ENCODE measurements at places on chromosomes 2 and 18. TPM values are rescaled to one million over a fixed set of nuclear protein-coding genes. Genes with fewer than 3 reads are reported as not detected.

Gene COLEC12
- 10.6 TPM for total RNA-seq

DNA sequence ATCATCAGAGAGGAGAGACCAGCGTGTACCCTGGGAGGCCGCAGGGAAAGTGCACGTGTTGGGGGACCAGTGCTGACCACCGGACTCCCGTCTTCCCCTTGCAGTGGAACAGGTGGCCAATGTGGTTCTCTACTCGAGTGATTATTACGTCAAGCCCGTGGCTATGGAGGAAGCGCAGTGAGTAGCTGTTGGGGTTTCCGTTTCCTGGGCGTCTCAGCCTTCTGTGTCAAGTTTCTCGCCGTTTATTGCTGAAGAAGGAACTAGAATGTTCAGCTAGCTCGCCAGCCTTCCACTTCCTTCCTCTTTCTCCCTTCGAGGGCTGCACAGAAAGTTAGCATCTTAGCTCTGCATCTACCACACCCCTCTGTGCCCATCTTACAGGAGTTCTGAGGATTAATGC is 22.8 kb upstream of the DGKD start:
- DNase-seq = peak; percentile 43

GRCh38 chr2:179193759-179194394 is 70.8 kb downstream of the SESTD1 start:
- no peak for DNase-seq

Gene NCK2
- 31.1 TPM for total RNA-seq

DNA sequence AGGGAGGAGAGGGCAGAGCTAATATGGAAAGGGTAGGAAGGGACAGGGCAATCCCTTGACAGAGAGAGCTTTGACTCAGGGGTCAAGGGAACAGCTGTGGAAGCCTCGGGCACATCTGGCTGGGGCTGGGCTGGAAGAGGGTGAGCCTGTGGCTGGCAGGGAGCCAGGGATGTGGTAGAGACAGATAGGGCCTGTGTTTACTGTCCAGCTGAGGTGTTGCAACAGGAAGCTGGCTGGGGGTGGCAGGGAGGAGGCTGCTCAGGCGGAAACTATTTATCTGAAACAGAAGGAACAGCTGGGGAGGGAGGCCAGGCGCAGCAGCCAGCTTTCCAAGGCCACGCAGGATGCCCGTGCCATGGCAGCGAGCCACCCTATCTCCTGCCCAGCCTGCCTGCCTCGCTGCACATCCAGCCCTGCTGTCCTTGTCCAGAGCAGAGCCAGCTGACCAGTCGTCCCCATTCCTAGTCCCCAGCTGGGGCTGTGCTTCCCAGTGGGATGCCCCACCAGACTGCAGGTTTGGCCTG is 264.7 kb downstream of the CYP26B1 start:
- DNase-seq = peak; percentile 92

Gene IL36B
- total RNA-seq = not detected

DNA sequence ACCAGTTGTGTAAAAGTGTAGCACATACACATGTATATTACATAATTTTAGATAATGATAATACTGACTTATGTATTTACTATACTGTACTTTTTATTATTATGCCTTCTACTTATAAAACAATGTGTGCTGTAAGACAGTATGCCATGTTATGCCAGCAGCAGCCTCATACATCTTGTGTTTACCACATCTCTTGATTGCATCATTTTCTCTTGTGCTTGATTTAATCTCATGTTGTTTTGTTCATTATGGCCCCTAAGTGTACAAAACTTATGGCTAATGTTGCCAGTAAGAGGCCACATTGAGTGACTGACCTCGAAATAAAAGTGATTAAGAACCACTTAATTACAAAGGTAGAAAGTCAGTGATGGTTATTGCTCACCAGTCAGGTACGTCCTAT is 128.0 kb upstream of the SP5 start:
- no peak for DNase-seq

- no peak for DNase-seq
Observed at GRCh38 chr2:235500761-235501672, 7.2 kb downstream of the AGAP1 start.

DNA sequence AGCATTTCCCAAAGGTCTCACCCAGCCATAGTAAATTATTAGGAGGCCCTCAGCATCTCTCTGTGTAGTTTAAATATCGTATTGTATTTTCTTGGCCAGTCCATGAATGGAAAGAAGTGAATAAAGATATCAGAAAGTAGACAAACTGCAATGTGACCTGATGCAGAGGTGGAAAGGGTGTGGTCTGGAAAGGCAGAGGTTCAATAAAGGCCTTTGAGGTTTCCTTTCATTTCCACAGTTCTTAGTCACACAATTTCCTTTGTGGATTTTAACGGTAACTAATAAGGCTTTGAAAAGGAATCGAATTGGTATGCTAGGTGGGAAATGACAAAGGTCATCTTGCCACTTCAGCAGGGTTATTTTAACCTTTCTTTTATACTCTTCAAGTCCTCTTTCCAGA is 20.1 kb upstream of the WIPF1 start:
- DNase-seq = no peak

DNA sequence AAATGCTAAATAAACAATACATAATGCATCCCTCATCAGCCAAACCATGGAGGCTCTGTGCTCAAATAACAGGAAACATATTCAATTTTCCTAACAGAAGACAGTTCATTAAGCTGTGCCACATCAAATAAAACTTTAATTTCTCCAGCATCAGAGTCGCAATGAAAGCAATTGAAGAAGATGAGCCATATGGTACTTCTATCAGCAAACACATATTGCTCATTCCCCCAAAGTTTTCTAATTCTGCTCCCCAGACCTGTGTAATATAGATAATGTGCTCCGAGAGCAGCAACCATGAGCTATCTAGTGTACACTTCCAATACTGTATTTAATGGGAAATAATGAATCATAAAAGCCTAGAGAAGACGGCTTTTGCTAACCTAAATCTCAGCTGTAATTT is 263.2 kb downstream of the MEIS1 start:
- no peak for DNase-seq

DNA sequence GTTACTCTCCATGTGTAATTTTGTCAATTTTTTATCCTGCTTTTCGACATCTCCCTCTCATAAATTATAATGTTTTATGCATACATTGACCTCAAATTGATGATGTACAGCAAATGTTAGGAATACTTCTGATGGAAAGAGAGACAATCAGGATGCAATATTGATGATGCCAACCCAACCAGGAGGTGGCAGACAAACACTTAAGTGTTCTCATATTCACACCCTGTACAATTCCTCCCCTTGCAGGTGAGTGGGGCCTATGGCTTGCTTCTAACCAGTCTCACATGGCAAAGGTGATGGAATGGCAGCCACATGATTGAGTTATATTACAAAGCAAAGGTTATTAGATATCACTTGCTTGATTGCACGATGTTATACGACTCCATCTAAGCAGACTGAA is 594.3 kb upstream of the REG3G start:
- DNase-seq = no peak

Gene NGEF
- total RNA-seq = 4.2 TPM

DNA sequence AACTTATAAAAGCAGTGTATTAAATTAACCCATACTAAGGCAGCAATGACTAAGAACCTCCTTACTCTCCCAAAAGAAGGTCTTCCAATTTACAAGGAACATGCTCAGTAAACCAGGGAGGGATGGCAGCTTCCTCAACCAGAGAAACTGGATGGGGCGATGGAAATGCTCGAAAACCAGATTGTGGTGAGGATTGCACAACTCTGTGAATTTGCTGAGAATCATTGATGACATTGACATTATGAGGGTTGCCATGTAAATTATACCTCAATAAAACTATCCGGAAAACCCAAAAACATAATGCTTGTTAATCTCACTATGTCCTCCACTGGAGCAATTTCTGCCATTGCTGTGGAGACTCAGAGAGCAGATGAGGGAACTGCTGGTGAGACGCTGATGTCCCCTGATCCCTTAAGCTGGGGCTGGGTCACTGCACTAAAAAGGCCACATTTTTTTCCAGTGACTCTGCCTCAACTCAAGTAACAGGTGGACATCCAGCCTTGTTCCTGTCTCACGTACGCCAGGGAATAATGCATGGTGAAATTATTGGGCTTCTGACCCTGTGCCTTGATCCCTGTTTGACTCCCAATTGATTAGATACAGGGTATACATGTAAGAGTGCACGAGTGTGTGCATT is 288.3 kb downstream of the CYP26B1 start:
- DNase-seq = no peak

GRCh38 chr2:239577935-239578334 is 177.1 kb upstream of the HDAC4 start:
- no peak for DNase-seq

Gene STK17B
- total RNA-seq = 7.5 TPM

DNA sequence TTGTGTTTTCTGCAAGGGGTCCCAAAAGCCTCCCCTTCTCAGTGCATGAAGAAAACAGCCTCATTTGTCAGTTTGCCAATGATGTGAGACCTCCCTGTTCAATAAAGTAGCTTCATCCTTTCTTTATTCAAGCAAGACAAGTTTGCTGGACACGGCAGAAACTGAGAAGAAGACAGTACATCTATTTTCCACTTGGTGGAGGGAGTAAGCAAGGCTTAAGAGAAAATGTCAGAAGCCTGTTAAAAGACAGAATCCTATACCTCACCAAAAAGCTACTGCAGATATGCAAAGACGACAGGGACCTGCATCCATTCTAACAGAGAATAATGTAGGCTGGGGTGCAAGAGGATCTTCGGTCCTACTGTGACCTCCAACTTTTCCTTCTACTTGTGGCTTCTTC is 506.8 kb upstream of the VRK2 start:
- no peak for DNase-seq

GRCh38 chr18:5389356-5389755 is 93.8 kb upstream of the ZBTB14 start:
- no peak for DNase-seq

GRCh38 chr18:37309059-37309458 is 256.5 kb downstream of the CELF4 start:
- no peak for DNase-seq

Gene CREG2
- total RNA-seq = 0.38 TPM

DNA sequence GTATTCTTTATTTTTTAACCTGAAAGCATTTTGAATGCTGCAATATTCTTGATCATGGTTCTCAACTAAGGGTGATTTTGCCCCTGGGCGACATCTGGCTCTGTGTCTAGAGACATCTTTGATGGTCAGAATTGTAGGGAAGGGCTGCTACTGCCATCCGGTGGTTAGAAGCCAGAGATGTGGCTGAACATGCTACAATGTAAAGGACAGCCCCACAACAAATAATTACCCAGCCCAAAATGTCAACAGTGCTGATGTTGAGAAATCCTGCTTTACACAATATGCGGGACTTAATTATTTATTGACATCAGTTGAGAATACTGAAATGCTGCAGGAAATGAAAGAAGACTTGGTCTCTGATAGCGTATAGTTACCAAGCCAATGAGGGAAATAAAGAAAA is 37.5 kb upstream of the SERPINB2 start:
- DNase-seq = no peak

GRCh38 chr18:54952026-54952425 is 7.2 kb downstream of the CCDC68 start:
- no peak for DNase-seq

Gene TSPYL6
- not detected for total RNA-seq

DNA sequence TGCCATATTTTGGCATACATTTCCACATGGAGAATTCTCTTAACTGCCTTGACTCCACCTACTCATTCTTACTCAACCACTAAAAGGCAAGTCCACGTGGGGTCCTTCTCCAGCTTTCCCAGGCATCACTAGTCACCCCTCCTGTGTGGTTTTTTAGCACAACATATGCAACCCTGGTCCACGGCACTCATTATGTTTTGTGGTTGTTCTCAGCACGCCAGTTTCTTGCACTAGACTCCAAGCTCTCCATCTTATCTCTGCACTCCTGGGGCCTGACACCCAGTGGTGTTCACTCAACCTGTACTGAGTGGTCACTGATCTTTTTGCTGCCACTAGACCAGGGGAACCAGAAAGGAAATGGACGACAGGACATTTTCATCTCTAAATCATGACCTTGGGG is 18.0 kb downstream of the MARCHF4 start:
- no peak for DNase-seq

Gene RAPGEF4
- 7.1 TPM for total RNA-seq

Gene CYBRD1
- total RNA-seq = 90.8 TPM

Gene RTP5
- total RNA-seq = not detected

DNA sequence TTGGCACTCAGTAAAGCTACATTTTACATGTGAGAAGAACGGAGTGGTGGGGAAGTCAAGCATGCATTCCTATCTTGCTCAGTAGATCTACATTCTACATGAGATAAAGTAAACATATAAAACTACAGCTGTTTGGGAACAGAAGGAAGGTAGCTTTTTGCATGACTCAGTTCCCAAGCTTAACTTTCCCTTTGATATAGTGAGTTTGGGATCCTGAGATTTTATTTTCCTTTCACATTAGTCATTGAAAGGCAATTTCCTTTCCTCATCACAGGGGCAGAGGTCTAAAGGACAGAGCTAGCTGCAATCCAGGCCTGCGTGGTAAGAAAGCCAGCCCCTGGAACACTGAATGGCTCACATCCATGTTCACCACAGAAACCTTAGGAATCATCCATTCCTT is 257.2 kb downstream of the SRBD1 start:
- DNase-seq = no peak

DNA sequence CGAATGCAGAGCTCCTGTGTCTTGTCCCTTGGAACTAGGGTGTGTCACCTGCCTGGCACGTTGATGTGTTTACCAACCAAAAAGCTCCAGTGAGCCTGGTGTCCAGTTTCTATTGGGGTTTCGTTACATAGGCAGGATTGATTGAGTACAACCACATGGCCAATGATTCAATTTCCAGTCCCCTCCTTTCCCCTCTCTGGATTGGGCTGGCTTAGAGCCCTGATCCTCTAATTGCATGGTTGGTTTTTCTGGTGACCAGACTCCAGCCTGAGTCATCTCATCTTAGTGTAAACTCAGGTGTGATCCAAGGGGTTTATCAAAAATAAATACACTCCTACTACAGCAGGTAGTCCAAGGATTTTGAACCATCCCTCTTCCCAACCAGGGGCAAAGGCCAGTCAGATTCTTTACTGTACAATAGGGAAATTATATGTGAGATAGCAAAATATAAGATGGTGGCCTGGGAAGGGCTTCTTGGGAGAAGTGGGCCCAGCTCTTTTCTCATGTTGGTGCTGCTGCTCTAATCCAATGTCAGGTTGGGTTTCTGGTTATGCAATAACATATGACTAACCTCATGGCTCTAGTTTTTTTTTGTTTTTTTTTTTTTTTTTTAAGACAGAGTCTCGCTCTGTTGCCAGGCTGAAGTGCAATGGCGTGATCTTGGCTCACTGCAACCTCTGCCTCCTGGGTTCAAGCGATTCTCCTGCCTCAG is 64.7 kb upstream of the MGAT5 start:
- DNase-seq = no peak
